ENCODE measurements at places on chromosomes 3 and 15.

DNA sequence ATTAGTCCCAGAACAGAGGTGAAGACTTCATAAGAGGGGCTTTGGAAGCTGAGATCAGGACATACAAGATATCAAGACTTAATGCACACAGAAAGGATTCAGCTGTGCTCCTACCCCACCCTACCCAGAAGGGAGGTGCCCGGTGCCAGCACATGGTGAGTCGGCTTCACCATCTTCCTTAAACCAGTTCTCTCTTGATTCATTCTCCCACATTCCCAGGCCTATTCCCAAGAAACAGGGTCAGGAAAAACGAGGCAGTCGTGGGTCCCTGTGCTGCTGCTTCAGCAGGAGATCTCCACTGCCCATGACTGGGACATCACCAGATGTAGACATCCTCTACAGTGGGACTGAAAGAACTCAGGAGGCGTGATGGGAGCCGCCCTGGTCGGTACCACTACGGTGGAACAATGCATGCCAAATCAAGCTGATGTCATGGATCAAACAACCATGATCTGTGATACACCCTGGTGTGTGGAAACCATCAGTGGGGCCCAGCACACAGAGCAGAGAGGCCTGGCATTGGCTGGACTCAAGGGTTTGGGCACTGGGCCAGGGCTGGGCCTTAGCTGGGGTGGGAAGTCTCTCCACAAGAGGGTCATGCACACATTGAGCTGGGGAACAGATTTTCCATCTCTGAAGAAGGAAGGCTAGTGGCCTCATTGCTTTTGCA lies 41.9 kb downstream of the CCDC12 start:
- DNase-seq, result peak; percentile 41

DNA sequence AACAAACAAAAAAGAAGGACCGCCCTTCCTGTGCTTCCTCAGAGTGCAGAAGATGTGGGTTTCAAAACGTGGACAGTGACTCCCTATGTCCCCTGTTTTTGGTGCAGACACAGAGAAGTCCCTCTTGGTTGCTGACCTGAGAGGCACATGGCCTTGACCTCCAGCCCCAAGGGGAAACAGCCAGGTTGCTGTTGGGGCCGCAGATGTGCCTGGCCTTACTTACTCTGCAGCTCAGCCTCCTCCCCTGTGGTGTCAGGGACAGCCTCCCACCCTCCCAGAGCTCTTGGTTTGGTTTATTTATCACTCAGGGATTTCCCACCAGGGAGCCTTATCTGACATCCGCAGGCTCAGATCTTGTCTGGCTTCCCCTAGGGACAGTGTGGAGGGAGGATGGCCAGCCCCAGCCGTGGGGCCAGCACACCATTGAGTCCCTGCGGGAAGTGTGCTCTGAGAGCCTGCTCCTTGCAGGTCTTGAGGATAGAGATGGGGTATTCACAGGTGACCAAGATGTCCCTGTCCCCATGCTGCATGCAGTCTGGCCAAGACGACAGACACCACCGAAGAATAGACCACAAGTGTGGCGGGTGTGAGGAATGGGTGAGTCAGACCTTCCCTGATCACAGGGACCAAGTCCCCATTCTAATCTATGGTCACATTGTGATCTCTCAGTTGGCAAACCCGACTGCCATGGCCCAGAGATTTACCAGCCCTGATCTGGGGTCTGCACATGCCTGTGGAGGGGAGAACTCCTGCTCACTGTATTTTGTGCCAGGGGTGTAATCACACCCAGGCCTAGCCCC lies 134.3 kb upstream of the ABHD17C start:
- DNase-seq, result peak; percentile 58

DNA sequence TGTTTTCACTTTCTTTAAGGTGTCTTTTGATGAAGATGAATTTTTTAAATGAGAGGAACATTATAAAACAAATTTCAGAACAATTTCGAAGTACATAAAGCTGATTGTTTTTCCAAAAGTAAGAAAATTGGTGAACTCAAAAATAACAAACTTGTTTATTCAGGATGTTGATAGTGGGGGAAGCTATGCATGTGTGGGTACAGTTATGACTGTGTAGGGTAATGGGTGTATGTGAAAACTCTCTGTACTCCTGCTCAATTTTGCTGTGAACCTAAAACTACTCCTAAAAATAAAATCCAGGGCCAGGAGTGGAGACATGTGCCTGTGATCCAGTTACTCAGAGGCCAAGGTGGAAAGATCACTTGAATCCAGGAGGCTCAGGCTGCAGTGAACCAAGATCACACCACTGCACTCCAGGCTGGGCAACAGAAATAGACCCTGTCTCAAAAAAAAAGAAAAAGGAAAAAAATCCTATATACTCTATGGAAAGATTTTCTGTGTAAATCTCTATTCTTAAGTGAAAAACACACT lies 37.2 kb downstream of the PIK3CB start:
- no peak for DNase-seq

- DNase-seq, result no peak
Observed at GRCh38 chr3:15186101-15186476, 20.0 kb upstream of the CAPN7 start.

DNA sequence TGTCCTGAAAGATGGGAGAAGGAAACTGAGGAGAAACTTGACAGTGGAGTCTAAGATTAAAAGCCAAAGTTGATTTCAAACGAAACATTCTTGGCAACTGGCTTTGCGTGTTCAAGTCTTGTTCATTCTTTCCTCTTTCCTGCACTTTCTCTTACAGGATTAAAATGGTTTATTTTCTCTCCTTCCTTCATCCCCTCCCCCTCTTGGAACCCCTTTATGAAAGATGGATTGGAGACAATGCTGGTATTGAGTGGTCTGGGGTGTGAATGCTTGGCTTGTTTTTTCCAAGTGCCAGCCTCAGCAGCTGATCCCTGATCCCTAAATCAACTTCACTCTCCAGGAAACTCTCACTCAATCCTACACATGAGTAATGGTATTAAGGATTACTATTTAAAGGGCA lies 703 bp upstream of the LSAMP start:
- no peak for DNase-seq

GRCh38 chr3:140629357-140630137 lies 48.3 kb upstream of the TRIM42 start:
- peak; percentile 99 for DNase-seq

GRCh38 chr3:190718671-190719070 lies 143.8 kb downstream of the GMNC start:
- peak; percentile 77 for DNase-seq

DNA sequence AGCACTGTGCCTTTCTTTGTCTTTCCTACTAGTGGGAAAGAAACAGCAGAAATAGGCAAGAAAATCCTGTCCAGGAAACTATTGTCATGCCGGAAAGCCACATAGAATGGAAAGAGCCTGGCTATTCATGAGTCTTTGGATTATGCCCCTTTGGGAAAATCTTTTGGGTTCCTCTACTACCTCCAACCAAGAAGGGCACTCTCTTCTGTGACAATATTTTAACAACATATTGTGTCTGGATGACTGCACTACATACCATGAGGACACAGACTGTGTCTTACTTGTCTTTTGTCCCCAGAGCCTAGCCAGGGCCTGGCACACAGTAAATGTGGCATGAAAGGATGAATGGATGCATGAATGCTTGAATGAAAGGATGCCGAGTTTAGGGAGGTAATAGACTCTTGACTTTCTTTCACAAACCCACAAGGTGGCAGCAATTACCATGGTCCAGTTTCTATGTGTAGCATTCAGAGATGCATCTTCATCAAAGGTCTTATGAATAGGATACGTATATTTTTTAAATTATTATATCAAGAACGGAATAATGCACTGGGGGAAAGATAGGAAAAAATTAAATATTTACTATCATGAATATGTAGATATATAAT lies 30.3 kb downstream of the ARL14 start:
- peak; percentile 81 for DNase-seq

- no peak for DNase-seq
Observed at GRCh38 chr15:41462084-41462795, 31.4 kb upstream of the ITPKA start.

- DNase-seq, result peak; percentile 66
Observed at GRCh38 chr3:48222616-48223513, at the start of gene CAMP. Gene CAMP (plus strand): TSS chr3:48223495. CDS start chr3:48223512, 17 bp downstream.

DNA sequence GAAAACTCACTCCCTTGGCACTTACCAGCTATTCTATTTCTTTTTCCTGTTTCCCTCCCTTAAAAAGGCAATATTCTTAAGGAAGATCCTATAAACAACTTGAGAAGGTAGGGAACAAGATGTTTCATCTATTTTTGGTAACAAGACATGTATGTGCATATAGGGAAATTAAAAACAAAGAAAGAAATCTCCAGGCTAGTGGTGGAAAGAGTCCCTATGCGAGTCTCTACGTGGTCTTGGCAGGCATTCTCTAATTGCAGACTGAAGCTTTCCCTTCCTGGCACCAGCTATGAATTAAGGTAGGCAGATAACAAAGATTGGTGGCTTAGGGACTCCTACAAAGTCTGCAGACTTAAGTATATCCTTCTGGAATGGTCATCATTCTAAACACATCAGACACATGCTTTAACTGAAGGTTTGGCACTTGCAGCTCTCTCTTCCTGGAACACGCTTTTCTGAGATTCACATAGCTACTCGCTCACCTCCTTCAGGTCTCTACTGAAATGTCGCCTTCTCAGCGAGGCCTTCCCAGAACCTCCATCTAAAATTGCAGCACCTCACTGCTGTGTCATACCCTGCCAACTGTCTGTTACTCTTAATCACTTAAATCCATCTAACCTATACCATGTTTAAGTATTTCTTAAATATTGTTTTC lies 336.0 kb downstream of the VGLL3 start:
- no peak for DNase-seq

DNA sequence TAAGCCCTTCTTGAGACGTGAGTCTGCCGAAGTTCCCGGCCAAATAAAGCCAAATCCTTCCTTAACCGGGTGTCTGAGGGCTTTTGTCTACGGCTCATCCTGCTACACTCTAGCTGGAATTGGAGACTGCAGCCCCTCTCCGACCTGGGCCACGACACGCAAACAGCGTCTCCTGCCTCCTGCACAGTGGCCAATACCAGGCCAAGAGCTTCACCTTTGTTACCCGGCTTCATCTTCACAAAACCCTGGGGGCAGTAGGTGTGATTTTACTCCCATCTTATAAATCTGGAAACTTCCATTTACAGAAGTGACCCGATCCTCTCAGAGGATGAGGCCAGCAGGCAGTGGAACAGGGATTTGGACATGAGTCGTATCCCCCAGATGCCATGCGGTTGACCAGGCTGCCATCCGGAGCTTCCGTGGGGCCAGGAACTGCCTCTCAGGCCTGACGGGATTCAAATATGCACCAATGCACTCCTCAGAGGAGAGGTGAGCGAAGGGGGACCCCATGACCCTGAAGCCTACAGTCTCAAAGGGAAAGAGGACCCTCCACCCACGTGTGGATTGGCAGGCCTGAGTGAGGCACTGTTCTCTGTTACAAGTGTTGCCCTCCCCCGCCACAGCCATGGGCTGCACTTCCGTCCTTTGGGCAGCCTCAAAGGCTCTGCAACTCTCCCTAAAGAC lies 53.2 kb upstream of the KLF13 start:
- no peak for DNase-seq

- DNase-seq, result peak; percentile 46
Observed at GRCh38 chr3:53890726-53891475, 758 bp downstream of the SELENOK start.

DNA sequence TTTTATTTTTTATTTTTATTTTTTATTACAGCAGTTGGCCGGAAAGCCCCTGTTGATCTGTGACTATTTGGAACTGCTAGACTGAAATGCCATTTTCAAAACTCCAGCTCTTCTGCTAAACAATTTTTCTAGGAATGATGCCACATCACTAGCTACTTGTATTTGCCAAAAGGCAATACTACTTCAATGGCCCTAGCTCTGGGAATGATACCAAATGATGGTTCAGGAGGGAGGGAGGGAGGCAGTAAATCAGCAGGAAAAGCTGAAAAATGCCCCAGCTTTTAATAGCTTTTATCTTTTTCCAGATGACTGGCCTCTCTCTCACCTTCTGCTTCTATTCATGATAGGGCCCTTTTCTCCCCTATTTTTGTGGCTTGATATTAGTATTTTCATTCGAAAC lies 2.6 kb upstream of the CHL1 start:
- DNase-seq, result no peak
